ENCODE measurements at places on chromosomes 3 and 15. TPM values are rescaled to one million over a fixed set of nuclear protein-coding genes. Genes with fewer than 3 reads are reported as not detected.

The SPATA12 gene
- polyA plus RNA-seq = not detected

The GOLGA6A gene
- 0.50 TPM for polyA plus RNA-seq

The ALDH1A2 gene
- polyA plus RNA-seq = 0.72 TPM

The AP3B2 gene
- 81.9 TPM for polyA plus RNA-seq

The ARL6 gene
- polyA plus RNA-seq = 9.8 TPM

The MTHFS gene
- polyA plus RNA-seq = 9.0 TPM

The UPK1B gene
- polyA plus RNA-seq = not detected

The SLC12A8 gene
- 4.6 TPM for polyA plus RNA-seq

The PRSS50 gene
- not detected for polyA plus RNA-seq

The CHL1 gene
- polyA plus RNA-seq = 199 TPM

The LMCD1 gene
- polyA plus RNA-seq = 3.5 TPM

The C3orf20 gene
- not detected for polyA plus RNA-seq

The COL6A5 gene
- polyA plus RNA-seq = not detected

Data from neural cell (in vitro differentiated cells).